ENCODE measurements at places on chromosomes 12 and 14.

GRCh38 chr14:88614218-88614907 lies 51.5 kb downstream of the ZC3H14 start:
- no peak for DNase-seq

DNA sequence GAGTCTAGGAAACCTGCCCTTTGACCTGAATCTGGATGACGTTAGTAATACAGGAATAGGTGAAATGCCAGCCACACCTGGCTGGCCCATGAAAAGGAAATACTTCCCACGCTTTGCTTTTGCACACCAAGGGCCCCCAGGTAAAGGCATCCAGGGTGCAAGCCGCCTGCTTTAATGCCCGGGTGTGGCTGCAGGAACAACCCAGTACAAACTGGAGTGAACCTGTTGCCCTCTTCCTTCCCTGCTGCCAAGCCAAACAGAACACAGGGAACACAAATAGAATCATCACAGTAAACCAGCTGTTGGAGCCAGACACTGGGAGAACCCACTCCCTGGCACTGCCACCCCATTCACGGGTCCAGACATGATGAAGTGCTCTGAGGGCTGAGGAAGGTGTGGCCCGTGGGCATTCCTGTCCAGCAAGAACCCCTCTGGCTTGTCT lies 24.2 kb upstream of the FOS start:
- DNase-seq, result no peak

DNA sequence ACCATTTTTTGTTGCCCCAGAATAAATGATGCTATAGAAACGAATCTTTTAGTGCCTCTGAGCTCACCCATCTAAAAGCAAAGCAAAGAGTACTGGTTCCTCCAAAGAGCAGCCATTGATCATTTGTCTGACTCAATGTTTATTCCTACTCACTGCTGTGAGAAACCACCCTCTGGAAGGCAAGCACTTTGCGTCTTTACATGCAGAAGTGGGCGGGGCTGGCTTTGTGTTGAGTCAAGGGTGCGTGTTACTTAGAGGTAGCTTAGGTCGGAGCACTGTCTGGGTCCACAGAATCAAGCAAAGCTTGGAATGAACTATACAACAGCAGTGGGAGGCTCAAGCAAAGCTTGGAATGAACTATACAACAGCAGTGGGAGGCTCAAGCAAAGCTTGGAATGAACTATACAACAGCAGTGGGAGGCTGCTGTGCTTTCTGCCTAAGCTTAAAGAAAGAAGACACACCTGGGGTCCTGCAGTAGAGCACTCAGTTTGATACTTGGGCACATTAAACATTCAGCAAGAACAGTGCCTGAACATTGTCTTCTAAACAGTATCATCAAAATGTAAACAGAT lies 77.2 kb upstream of the PRICKLE1 start:
- DNase-seq, result no peak

- no peak for DNase-seq
These were observed 231.3 kb downstream of the BCL11B start for GRCh38 chr14:99040711-99041110.

DNA sequence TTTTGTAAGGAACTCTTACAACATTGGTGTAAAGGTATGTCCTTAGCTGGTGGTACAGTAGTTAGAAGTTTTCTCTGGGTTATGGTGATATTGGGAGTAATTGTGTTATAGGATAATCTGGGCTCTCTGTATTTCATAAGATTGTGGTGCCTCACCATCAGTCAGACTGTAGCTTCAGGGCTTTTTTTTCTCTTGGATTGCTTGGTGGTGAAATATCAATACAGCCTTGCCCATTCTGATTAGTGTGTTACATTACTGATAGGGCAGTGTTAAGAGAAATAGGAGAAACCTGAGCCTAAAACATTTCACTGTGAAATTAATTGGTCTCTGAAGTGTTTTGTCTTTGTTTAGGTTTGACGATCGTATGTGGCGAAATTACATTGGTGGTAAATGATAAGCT lies 71.0 kb downstream of the RCOR1 start:
- DNase-seq, result no peak

GRCh38 chr14:72111911-72112310 lies 179.7 kb downstream of the RGS6 start:
- DNase-seq, result no peak

DNA sequence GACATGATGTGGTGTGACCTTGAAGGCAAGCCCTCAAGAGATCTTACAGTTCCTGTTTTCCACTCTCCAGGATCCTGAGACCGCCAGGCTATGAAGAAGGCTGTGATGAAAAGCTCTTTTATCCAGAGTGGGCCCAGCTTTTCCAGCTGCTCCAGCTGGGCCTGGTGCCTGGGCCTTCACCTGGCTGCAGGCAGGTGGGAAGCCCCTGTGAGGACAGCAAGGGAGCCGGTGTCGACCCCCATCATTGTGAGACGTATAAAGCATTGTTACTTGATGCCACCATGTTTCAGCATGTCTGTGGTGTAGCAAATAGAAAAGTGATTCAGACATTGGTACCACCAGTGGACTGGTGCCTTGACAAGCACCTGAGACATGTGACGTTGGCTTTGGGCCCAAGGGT lies 190.2 kb downstream of the KIF26A start:
- no peak for DNase-seq

DNA sequence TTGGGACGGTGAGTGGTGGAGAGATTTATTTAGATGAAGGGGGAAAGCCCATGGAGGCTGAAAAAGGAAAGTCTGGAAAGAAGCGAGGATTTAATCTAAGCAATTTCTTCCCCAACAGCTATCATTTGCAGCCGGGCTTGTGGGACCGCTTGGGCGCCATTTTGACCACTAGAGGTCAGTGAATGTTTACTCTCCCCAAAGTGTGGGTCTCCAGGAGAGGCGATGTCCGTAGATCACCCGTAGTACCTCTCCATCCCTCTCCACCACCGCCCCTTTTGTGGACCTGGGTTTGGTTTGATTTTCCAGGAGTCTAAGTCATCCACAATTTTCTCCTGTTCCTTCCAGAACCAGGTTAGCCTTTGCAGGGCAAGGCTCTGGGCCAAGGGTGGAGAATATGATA lies 91.2 kb upstream of the PARP11 start:
- DNase-seq, result no peak

DNA sequence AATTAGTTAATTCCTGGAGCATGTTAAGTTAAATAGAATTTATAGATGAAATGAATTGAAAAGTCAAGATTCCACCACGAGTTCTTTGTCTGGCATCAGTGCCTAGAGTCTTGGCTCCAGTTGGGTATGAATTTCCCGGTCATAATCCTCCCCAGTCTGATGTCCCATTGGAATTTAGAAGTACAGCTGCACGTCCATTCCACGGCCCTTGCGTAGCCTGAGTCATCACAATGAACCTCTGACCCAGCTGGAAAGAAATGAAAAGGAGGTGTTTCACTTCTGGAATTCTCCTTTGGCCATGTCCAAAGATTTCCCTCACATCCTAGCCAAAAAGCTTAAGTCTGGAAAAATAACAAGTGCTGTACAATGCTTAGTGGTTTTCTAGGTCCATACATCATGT lies 122.7 kb downstream of the KICS2 start:
- DNase-seq, result no peak

DNA sequence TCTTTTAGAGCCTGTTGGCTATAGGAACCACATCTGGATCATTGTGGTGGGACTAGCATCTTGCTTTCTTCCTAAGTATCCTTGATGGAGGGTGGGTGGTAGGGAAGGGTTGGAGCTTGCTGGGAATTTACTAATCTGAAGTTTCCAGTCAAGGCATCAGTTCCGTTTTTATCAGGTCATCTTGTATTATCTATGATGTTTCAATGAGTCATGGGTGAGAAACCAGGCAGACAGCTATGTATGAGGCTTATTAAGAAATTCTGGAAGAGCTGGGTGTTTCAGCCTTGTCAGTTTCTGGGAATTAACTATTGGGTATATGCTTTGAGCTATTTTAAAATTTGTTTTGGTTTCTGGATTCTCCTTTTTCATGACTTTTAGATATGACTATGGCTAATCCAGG lies 11.3 kb downstream of the TSFM start:
- DNase-seq, result no peak

GRCh38 chr14:101553393-101553792 lies 7.9 kb upstream of the DIO3 start:
- no peak for DNase-seq

DNA sequence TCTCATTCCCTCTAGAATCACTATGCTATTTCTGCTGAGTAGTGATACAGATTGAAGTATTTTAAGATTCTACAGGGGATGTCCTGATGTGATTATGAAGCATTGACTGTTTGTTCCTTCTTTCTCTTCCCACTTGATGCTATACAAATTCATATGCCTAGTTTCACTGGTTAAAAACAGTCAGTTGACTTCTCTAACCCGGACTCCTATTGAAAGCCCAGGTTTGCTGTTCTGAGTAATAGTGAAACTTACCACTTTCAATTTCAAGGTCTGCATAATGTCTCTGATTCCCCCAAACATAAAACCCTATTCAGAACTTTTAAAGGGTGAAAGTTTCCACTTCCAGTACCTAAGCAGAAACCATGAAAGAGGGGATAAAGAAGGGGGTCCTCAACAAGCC lies 117.7 kb upstream of the RPL10L start:
- no peak for DNase-seq

DNA sequence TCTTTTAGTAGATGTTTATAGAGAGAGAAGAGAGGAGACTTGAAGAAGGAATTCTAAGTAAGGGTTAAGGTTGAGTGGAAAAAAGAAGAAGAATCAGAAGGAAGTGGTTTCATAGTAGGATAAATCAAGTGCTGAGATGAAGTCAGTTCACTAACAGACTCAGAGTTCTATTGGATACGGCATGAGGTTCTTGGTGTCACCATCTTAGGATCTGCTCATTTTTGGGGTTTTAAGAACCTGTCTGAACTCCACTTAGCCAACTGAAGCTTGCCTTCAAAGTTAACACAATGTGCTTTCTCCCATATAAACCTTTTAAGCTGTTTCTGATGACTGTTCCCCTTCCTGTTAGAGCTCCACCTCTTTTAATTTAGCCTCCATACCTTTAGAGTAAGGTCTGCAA lies 152.6 kb downstream of the PRKCH start:
- no peak for DNase-seq

- no peak for DNase-seq
These were observed 531 bp downstream of the DLGAP5 start for GRCh38 chr14:55190906-55191202.

- peak; percentile 1 for DNase-seq
These were observed 339.1 kb downstream of the TMEM132D start for GRCh38 chr12:129564768-129565167.

- peak; percentile 27 for DNase-seq
These were observed 10.9 kb upstream of the LGMN start for GRCh38 chr14:92759300-92759678.

GRCh38 chr12:132602572-132603239 lies 7.7 kb downstream of the LRCOL1 start:
- no peak for DNase-seq

- no peak for DNase-seq
These were observed 77.9 kb upstream of the BCL11B start for GRCh38 chr14:99349721-99350495.

DNA sequence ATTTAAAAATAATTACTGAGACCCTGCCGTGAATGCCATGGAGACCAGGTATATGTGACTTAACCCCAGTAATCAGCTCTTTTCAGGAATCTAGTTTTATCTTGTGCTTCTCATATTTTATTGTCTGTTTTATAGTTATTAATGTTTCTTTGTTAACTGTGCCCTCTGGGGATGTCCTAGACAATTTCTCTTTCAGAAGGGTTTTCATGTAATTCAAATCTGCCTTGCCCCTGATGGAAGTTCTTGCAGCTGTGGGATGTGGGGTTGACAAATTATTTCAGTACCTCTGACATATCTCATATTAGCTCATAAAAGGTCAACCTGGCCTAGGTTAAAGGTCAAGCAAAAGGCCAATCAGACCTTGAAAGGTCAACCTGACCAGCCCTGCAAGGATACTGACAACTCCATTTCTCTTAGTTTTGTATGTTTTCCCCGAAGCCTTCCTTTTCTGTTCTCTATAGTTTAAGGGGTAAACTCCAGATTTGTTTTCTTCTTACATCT lies 182.3 kb downstream of the SLC41A2 start:
- no peak for DNase-seq

DNA sequence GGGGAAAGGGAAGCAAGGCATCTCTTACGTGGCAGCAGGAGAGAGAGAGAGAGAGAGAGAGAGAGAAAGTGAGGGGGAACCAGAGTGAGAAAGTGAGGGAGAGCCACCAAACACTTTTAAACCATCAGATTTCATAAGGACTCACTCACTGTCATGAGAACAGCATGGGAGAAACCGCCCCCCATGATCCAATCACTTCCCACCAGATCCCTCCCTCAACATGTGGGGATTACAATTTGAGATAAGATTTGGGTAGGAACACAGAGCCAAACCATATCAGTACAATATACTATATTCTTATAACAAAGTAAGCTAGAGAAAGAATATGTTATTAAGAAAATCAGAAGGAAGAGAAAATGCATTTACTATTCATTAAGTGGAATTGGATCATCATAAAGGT lies 53.7 kb upstream of the PLXNC1 start:
- DNase-seq, result no peak

DNA sequence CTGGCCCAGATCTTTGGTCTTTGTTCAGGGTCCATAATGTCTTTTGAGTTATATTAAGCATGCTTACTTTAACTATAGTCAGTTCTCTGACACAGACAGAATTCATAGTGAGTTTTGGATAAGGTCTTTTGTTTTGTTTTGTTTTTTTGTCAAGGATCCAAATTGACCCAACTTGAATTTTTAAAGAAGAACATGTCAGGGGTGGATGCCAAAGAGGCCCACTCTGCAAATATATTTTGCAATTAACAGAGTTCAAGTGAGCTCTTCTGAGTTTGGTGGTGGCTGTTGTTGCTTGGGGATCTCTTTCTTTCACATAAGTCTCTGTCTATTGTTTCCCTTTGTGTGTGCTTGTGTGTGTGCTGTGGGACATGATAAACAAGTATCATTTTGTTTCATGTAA lies 34.4 kb upstream of the PMCH start:
- DNase-seq, result no peak

DNA sequence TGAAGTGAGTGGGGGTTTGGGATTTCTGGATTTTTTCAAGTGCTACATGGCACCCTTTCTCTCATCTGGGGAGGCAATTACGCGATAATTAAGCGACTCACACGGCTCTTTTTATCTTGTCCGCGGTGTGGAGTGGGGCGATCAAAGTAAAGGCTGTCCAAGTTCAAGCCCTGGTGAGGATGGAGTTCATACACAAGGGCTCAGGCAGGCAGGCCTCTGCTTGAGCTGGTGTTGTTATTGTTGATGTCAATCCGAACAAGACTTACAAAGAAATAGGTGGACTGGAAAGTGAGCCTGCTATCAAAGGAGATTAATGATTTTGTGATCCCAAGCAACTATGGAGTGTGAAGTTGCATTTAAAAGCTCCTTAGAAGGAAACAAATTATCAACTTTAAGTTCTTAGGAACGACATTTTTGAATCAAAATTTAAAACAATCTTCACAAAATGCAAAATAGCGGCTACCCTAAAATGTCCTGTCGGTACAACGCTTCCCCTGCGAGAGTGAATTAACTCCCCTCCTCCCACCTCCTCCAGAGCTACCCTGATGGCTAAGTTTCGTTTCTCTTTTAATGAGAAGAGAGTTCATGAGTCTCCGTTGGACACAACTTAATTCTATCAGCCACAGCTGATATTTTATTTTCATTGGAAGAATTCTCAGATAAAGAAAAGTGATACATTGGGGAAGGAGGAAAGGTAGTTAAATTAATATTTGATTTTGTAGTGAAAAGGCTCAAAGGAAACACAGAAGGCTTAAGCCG lies 5.9 kb downstream of the FOXA1 start:
- no peak for DNase-seq

GRCh38 chr12:114982760-114983159 lies 298.8 kb upstream of the TBX3 start:
- no peak for DNase-seq

- DNase-seq, result no peak
These were observed 623.3 kb upstream of the FOXG1 start for GRCh38 chr14:28143316-28143715.
